ENCODE measurements at places on chromosomes 2 and 18.

- no peak for DNase-seq
Observed at GRCh38 chr2:102129951-102130646, 12.4 kb upstream of the IL1R1 start.

DNA sequence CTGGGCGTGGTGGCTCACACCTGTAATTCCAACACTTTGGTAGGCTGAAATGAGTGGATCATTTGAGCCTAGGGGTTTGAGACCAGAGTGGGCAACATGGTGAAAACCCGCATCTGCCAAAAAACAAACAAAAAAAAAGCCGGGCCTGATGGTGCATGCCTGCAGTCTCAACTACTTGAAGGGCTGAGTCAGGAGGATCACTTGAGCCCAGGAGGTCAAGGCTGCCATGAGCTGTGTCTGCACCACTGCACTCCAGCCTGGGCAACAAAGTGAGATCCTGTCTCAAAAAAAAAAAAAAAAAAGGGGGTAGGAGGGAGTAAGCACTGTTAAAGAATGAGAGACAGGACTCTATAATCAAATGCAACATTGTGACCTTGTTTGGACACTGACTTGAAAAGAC is 54.6 kb downstream of the HDLBP start:
- no peak for DNase-seq

DNA sequence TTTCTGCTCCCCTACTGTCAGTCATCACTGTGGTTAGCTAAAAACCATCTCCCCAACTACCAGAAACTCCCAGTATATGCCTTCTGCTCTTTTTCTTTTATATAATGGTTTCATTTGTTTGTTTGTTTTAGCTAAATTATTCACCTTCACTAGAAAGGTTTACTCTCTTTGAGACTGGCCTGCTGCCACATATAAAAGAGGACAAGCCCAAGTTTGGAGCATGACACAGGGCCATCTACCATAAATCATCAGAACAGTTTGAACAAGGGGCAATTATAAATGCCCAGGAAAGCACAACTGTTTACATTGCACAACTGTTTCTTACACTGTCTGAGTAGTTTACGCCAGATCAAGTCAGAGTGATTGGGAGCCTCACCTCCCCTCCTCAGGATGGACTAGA is 471.0 kb upstream of the PIK3C3 start:
- DNase-seq, result no peak

GRCh38 chr2:157468931-157469708 is 25.2 kb upstream of the CYTIP start:
- no peak for DNase-seq

DNA sequence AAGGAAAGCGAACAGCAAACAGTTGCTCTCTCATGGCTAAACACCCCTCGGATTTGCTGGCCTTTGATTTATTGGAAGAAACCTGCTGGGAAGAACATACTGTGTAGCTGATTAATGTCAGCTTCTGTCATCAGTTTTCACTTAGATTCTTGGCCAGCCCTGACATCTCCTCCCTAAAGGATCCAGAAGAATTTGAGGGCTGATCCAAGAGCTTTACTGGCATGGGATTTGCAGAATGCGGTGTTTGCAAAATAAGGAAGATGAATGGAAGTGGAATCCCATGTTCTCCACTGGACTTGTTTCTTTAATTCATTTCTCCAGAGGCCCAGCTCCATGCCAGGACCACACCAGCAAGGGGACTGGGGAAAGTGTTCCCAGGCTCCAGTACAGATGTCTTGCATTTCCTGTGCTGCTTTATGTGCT is 80.5 kb downstream of the RDH14 start:
- DNase-seq, result no peak

DNA sequence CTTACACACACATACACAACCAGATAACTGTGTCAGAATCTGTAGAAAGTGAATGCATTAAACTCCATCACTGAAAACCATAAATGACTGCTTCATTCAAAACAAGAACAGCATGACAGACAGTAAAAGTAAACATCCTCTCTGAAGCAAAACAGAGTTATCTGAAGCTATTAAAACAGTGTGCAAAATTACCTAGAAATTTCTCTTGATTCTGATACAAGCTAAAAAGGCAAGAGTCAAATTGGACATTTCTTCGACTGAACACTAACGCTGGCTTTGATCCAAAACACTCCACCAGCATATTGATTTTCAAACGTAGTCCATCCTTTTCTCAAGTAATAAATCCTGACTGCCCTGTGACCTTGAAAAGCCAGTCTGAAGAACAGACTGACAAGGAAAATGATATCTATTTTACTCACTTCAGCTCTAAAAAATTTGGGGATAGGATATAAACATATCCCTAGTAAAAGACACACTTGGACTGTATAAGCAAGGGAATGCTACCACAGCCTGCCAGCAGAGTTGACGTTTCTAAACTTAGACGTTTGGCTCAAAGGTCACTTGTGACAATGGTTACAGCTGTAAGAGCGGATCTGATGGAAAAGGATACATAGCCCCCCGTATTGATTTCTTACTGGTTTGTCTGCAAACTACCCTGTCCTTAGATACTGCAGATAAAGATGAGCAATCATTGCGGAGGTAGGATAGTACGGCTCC is 128.9 kb upstream of the ITGB6 start:
- DNase-seq, result no peak

DNA sequence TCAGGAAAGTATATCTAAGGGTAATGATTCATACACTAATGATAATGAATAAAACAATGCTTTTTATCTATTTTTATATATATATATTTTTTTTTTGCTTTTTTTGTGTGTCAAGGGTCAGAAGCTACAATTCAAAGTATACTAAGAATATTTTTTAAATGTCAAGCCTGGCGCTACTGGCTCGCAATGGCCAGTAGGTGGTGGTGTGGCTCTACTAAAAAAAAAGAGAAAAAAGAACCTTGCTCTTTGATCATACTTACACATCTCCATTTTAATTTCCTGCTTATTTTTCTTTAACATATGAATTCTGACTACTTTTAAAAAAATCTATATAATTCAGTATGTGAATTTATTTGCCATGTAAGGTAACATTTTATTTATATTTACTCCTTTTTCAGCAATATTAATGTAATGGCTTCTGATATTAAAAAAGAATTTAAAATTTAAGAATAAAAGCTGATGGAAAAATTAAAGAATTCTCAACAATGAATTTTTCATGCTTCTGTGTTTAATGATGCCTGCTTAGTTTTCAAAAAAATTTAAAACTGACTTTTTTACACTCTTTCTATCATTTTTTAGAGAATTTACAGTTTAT is 232.9 kb downstream of the GULP1 start:
- DNase-seq, result no peak

GRCh38 chr2:143525402-143525860 is 396.2 kb downstream of the ARHGAP15 start:
- no peak for DNase-seq

DNA sequence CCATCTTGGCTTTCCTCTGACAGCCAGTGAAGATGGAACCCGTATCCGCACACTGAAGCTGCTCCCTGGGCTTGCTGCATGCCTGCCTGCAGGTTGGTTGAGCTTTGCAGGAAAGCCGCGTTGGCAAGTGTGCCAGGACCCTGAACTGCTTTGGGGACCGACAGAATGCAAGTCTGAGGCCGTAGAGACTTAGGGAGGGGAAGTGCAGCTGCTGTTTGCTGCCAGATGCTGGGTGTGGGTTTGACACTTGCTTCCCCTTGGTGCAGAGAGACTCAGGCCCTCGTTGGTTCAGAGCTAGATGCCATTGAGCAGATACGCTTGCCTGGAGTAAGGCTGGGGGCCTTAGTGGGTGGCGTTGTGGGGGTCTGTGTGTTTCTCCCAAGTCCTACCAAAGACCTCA is 13.1 kb upstream of the PHLPP1 start:
- no peak for DNase-seq

DNA sequence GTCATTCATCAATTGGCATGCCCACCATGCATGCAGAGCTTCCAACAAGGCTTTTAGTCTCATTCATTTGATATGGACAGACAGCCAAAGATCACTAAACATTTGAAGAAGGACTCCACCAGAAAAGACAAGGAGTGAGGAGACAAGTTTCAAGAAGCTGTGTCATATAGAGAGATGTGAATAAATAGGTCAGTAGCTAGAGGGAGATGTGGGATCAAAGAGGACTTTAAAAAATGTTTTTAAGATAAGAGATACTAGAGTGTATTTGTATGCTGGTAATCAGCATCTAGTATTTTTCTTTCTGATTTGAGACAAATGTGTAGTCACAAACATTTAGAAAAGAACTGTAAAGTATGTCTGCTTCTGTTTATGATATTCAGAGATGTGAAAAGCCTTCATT is 48.5 kb downstream of the ANTXR1 start:
- no peak for DNase-seq
